ENCODE measurements at places on chromosomes 13 and 19.

DNA sequence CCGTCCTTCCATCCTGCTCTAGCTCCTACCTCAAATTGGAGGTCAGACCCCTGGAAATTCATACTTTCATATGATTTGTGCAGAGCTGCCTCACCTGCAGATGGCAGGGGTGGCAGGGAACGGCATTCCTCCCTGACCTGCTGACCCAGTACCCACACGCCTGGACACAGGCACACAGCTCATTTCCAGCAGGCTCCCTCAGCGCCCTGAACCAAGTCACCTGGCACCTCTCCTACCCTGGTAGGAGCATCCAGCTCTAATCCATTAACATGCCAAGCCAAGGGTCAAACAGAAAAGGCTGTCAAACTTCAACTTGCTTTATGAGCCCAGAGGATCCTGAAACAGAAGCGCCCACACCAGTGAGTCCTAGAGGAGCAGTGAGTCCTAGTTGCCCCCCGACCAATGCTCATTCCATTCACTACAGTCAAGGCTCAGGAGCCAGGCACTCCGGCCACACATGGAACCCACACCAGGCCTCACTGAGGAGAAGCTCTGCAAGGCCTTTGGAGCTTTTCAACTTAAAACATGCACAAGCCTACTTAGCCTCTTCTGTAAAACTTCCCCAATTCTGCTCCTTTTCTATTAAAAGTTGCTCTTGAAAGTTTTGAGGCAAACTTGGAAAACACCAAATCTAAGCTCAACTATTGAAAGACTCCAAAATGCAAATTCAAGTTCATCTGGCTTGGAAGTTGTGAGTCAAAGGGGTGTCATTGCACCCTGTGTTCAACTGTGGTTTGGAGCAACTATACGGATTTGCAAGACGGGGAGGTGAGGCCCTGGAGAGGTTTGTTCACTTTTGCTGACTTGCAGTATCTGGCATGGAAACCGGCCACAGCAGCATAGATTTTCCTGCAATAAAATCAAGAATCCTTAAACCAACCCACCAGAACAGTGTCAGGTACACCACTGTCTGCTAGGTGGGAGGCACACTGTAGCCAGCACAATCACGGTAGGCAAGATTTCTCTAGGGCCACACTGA is 96.7 kb downstream of the CRYL1 start:
- no peak for DNase-seq

DNA sequence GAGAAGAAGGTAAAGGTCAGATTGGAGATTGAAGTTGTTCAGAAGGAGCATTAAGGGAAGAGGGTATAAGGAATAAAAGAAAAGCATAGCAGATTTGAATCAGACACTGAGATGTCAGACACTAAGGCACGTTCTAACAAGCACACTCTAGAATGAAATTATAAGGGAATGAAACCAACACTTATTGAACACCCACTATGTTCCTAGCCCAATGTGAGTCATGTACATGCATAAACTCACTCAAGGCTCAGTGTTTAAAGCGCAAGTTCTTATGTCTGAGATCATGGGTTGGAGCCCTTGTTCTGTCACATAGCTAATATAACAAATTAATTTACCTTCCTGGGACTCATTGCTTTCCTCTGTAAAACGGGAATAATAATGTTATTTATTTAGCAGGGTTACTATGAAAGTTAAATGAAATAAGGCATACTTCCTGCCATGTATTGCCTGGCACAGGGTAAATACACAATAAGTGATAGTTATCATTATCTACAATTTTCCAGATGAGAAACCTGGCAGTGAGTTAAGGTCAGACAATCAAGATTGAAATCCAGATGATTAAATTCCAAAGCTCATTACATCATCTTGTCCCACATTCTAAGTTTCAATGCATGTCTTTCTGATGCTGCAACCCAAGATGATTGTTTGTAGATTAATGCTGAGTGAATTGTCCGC is 68.3 kb upstream of the DACH1 start:
- no peak for DNase-seq

GRCh38 chr13:43191546-43191945 is 168.2 kb downstream of the DNAJC15 start:
- DNase-seq = no peak

DNA sequence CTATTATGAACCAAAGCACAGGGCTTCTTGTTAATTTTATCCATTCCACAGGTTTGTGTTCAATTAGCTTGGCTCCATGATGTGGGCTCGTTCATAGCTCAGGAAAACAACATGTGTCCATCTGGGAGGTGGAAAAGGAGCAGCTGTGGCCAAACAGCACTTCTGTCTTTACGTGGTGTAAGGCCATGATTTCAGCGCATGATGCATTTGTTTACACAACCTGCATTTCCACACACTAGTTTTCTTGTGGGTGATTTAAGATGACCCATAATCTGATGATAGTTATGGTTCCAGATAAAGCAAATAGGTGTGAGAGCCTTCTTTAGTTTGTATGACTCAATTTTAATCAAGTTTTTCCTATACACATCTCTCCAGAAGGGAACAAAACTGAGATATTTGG is 101.7 kb downstream of the TNFRSF19 start:
- DNase-seq = no peak

DNA sequence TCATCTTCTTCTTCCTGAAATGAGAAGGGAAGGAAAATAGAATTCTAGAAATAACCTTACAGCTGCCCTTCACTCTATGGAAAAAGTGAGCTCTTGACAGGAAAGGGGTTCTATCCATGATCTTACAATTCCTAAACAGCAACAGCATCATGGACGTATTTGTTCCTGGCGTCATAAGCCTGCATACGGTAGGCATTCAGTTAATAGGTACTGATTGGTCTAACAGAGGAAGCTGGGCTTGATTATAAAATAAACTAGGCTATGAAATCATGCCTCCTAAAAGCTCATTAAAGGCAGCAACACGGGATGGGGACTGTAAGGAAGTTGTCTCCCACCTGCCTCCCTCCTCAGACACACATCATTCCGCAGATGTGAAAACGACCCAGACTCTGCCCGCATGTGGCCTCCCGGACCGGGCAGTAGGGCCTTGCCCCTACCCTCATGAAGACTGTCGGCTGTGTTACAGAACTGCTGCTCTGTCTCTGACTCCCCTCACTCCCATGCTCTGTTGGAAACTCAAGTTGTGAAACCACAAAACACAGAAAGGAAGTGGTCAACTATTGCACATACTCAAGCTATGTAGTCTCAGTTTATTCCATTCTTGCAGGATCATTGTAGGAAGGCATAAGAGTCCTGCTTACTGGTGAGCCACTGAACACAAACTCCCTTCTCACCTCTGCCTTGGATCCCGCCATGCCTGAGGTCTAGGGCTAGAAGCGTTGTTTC is 129.8 kb downstream of the DLEU7 start:
- no peak for DNase-seq

DNA sequence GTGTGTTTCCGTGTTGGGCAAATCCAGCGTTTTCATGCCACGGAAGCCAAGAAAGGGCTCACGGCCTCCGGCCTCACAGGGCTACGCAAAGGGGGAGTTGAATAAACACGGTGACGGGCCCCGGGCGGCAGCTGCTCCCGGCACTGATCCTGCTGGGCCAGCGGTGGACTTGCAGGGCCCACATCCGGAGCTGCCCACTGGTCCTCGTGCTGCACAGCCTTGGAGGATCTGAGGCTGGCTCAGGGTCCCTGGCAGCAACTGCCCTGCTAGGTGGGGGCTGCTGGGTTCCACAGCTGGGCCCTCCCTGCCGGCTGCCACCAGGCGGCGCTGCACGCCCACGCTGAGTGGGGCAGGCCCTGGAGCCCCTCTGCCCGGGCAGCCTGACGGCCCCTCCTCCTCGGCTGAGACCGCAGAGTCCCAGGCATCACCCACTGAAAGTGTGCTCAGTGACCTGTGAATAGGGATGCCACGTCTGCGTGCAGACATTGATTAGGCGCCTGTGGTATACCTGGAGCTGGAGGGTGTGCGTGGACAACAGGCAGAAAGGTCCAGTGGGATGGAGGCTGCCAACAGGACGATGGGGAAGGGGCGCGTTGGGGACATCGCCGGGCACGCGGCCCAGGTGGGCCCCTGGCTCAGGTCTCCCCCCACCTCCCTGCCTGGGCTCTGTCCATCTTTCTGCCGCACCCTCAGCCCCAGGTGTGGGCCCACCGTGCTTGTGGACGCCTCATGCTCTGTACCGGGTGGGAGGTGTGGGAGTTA is 5.3 kb upstream of the HCN2 start:
- peak; percentile 45 for DNase-seq

DNA sequence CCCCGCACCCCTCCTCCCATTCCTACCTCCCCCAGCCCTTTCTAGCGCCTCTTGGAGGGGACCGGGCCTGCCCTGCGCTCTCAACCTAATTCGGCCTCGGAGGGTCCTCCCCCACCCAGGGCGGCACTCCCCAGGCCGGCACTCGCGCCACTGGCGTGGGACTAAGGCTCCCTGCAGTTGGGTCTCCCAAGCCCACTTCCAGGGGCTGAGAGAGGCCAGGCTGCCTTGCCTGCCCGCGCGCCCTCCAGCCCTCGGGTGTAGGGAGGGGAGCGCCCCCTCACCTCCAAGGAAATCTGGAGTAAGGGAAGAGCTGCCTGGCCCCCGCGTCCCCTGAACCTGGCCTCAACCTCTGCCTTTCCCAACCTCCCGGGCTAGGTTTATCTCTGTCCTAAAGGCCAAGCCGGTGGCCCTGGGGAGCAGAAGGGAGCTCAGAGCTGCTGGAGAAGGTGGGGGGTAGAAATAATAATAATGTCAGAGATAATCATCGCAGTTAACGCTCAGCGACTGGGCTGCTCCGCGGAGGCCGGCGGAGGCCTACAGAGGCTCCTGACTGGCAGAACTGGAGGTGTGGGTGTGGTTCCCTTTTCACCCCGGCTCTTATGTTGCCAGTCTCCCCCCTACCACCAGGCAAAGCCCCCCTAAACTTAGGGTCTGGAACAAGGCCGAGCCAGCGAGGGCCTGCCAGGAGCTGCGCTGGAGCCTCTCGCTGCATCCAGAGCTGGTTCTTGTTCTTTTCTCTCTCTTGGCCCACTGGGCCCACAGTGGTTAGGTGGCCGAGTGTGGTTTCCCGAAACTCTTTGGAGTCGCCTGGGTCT is 9.6 kb downstream of the ZIC2 start:
- DNase-seq = no peak

- no peak for DNase-seq
Observed at GRCh38 chr19:38044267-38045111, 137.5 kb downstream of the SIPA1L3 start.

- DNase-seq = no peak
Observed at GRCh38 chr19:58325311-58326022, 1.3 kb upstream of the ZSCAN22 start.

DNA sequence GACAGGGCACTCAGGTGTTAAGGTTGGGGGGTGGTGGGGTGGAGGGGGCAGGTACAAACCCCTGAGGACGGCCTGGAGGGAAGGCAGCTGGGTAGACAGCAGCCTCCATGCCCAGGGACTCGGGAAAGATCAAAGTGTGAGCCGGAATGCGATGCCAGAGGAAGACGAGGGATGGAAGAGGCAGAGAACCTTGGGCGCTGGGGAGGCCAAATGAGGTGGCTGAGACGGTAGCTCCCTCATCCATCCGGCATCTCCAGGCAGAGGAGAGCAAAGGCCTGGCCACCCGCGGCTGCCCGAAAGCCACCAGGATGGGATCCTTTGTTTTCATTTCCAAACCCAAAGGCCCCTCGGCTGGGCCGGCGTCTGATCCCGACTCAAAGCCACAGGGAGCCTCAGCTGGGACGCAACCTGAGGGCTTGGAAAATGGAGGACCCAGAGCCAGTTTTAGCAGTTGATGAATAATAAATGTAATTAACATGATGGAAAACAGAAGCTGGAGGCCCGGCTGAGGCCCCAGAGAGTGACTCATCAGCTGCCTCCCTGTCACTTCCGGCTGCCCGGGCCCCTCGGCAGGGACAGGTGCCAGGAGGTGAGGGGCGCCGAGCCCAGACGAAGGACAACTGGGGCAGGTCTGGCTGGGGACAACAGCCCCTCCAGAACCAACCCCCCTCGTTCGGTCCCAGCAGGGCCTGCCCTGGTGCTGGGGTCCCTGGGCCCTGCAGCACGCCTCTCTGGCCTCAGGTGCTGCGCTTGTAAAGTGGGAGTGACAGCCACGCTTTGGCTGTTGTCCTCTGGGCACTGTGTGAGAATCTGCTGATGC is 61.6 kb downstream of the CEBPG start:
- no peak for DNase-seq

DNA sequence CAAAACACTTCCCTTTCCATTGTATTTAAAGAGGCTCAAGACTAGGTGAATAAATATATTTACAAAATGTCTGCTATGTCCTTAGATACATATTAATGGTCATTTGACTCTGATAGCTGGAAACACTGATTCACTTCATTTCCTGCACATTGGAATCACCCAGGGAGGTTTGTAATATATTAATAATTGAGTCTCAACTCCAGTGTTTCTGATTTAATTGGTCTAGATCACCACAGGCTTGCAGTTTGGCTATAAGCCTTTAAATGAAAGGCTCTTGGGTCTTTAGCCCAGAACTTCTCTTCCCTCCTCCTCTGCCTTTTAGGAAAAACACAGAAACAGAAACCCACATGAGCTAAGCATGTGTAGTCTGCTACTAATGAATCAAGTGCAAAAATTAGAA is 378.0 kb downstream of the TBC1D4 start:
- DNase-seq = no peak

DNA sequence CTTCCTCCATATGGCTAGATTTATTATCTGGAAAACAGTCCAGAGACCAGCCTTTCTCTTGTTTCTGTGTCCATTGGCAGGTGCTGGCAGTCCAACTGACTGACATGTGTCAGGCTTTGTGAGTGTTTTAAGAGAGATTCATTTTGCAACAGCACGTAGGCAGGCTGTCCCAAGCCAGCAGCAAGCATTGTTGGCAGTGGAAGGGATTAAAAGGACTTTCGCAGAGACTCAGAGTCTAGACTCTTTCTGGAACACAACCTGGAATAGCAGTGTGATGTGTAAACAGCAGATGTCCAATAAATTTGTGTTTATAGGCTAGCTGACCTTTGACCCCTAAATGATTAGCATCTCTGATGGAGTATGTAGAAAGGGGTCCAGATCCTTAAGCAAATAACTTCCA is 222.2 kb upstream of the SERP2 start:
- DNase-seq = no peak

DNA sequence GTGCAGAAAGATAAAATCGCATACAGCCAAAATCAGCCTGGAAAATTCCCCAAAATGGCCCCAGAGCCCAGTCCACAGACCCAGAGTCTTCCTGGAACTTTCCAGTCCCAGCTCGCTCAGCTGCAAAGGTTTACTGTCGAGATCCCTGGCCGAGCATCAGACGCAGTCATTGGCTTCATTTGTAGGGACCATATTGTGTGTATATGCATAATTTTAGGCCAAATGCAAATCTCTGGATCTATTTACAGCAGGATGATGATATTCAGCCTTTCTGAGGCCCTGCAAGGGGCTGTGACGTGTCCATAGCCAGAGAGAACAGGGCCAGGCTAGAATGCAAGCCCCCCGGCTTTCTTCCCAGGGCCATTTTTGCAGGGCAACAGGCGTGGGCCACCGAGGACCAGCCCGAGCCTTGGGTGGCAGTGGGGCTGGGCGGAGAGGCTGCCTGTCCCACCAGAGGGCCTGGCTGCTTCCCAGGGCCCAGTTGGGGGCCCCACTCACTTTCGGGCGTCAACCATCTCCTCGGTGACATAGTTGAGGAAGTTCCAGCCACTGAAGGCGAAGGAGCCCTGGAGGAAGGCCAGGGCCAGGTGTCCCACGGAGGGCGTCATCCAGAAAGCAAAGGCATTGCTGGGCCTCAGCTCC is 13.7 kb downstream of the SLC7A10 start:
- peak; percentile 91 for DNase-seq

Data from muscle of arm (tissue), 14 donors.